T-helper 22 cell (primary cell): ENCODE measurements at places on chromosomes 1 and 21.

GRCh38 chr1:61226791-61227567 lies 144.6 kb downstream of the NFIA start:
- no peak for DNase-seq

- DNase-seq = no peak
These were observed 11.8 kb downstream of the LMX1A start for GRCh38 chr1:165344736-165345135.

GRCh38 chr1:243558576-243558975 lies 291.5 kb downstream of the AKT3 start:
- DNase-seq = no peak

- no peak for DNase-seq
These were observed 2.9 kb upstream of the ATP1A1 start for GRCh38 chr1:116370181-116370580.

DNA sequence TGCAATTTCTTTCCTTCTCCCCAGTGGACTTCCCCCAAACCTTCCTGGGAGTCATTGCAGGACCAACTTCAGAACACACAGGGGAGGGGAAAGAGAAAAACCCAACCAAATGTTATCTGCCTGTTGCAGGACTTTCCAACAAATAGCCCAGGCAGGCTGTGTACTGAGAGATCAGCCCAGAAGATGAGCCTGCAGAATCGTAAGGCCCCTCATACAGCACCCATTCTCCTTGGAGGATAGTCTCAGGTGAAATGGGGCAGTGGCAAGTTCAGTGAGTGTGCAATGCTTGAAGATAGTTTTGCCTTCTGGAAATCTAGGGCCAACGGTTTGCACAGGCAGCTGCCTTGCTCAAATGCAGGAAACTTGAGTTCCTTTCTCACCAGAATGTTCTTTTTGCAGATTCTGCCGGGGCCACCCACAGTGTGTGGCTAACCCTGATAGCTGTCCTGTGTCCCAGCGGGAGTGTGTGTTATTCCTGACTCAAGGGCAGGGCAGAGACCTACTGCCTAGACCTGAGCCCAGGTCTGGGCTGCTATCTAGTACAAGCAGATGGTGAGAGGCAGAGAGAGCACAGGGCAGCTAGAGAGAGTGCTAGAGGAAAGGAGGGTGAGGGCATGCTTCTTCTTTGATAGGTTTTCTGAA lies 48.8 kb downstream of the GADD45A start:
- DNase-seq = no peak

- DNase-seq = no peak
These were observed 62.3 kb upstream of the EDN2 start for GRCh38 chr1:41546833-41547135.

GRCh38 chr21:39422527-39423241 lies 22.9 kb downstream of the LCA5L start:
- no peak for DNase-seq

DNA sequence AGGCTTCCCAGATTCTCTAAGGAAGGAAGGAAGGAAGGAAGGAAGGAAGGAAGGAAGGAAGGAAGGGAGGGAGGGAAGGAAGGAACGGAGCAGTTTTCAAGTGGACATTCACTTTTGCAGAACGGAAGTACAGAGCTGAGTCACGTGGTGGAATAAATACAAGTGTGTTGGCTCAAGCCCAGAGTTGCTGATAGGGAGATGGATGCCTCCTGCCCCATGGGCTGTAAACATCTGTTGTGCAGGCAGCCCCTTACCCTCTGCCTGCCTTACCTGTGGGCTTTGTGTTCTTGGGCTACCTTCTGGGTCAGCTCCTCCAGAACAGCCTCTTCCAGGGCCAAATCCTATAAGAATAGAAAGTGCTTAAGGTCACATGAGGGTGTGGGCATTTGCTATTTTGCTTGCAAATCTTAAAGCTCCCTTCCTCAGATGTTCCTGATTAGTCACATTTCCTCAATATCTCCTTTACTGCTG lies 121.7 kb downstream of the SMYD2 start:
- no peak for DNase-seq
